ENCODE measurements at places on chromosomes 16 and 17.

GRCh38 chr17:79905832-79906231 lies 66.6 kb upstream of the CBX4 start:
- DNase-seq, result no peak

GRCh38 chr17:35536664-35537171 lies 760 bp downstream of the SLFN12L start:
- DNase-seq, result no peak

GRCh38 chr16:66041907-66042306 lies 324.6 kb upstream of the CDH5 start:
- no peak for DNase-seq

- no peak for DNase-seq
Observed at GRCh38 chr17:43625606-43626005, 36.1 kb downstream of the MEOX1 start.

DNA sequence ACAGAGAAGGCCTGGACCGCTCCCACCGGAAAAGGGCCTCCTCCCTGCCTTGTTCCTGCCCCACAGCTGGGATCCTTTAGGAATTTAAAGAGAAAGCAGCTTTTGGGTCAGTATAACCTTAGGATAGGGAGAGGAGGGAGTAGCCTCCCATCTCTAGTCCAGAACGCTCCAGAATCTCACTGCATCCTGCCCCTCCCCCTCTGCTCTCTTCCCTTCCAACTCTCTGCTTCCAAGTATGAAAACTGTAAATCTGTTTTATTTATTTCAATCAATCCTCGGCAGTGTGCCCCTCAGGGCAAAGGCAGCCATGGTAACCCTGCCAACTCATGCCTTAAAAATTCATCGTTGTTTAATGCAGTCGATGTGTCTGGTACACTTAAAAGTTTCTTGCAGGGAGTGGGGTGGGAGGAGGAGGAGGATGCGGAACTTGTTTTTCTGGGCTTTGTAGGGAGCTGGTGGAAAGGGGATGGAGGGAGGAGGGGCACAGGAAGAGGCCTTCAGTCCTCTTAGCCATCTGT lies 21.2 kb upstream of the MTSS2 start:
- peak; percentile 97 for DNase-seq

- no peak for DNase-seq
Observed at GRCh38 chr17:17580662-17581470, 10.6 kb downstream of the PEMT start.

DNA sequence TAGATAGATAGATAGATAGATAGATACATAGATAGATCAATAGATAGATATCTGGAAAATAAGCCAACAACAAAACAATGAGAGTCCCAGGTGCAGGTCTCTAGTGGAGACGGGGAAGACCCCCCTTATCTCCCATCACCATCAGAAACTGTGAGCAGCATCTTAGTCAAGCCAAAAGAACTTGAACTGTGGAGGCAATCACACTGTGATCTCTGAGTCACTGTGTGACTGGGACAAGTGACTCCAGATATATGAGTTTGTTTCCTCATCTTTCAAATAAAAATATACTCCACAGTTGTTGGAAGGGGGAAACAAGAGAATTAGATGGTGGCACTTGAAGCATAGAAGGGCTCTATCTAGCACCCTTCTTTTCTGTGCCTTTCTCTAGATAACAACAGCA lies 42.1 kb downstream of the NOG start:
- DNase-seq, result no peak

DNA sequence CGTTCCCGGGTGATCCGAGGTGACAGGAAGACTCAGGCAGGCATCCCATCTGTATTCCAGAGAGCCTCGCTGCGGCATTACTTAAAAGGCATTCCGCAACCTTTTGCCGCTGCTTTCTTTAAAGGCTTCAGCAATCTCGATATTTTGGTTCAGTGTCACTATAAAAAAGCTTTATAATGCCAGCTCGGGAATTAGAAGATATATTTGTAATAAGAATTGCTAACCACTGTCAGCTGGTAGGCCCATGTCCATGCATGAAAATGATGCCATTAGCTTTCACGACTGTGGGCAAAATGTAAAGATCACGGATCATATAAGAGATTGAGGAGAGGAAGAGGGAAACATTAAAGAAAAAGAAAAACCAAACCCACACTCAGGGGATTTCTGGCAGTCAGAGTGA lies 578.6 kb upstream of the CDH5 start:
- no peak for DNase-seq

- DNase-seq, result no peak
Observed at GRCh38 chr16:56192635-56192945, 1.3 kb downstream of the GNAO1 start.

GRCh38 chr17:1643293-1643998 lies 2.1 kb downstream of the SCARF1 start:
- DNase-seq, result no peak

- no peak for DNase-seq
Observed at GRCh38 chr16:10181196-10182162, 749 bp downstream of the GRIN2A start.

DNA sequence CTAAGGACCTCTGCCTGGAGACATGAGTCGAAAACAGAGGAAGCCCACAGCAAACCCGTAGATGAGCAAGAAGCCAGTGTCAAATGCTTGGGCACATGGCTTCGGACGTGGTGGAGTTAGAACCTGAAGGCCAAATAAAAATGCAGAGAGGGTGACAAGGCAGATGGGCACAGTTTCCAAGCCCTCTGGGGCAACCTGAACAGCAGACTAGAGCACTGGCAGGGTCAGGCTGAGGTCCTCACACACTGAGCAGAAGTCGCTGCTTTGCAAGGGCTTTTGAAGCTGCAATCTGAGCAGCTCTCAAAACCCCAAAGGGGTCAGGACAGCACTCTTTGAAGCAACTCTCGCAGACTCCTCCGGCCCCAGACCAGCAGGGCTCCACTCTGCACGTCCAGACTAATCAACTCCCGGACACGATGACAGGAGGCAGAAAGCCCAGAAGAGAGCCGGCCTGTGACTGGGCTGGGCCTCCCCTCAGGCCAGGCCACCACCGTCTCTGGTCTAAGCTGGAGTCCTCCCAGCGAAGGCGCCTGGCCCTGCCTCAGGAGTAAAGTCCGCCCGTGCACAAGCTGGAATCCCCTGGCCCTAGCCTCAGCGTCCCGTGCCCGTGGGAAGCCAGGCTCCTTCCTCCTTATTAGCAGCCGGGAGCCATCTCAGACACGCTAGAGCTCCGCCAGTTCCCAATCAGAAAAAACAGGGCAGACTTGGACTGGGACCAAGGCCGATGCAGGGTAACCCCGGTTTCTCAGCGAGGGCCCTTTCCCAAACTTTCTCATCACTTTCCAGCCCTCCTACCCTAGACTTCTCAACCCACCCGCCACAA lies 924 bp downstream of the SMARCD2 start:
- DNase-seq, result no peak

GRCh38 chr16:55125818-55126385 lies 195.2 kb downstream of the IRX5 start:
- no peak for DNase-seq

DNA sequence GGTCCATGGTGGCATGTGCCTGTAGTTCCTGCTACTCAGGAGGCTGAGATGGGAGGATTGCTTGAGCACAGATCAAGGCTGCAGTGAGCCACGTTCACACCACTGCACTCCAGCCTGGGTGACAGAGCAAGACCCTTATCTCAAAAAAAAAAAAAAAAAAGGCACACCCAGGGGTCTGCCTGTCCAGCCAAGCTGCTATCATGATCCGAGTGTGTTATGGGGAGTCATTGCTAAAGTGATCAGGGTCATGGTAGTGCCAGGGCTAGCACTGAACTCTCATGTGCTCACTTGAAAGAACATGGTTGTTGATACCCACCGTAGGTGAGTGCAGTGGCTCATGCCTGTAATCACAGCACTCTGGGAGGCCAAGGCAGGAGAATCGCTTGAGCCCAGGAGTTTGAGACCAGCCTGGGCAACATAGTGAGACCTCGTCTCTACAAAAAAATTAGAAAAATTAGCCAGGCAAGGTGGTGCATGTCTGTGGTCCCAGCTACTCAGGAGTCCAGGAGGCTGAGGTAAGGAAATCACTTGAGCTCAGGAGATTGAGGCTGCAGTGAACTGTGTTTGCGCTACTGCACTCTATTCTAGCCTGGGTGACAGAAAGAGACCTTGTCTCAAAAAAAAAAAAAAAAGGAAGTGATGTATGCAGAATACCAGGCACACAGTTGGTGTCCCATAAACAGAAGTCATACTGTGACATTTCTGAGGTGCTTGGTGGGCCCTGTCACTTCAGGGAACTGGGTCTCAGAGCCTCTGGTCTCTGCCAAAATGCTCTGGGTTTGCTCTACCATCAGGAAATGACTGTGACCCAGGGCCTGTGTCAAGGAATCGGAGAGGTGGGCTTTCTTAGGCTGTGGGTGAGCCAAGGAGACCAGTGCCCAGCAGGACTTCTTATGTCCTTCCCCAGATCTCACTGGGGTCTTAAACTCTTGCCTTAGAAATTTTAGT lies 2.2 kb downstream of the PRM1 start:
- DNase-seq, result no peak

- DNase-seq, result no peak
Observed at GRCh38 chr17:42509841-42510240, 26.2 kb upstream of the NAGLU start.

DNA sequence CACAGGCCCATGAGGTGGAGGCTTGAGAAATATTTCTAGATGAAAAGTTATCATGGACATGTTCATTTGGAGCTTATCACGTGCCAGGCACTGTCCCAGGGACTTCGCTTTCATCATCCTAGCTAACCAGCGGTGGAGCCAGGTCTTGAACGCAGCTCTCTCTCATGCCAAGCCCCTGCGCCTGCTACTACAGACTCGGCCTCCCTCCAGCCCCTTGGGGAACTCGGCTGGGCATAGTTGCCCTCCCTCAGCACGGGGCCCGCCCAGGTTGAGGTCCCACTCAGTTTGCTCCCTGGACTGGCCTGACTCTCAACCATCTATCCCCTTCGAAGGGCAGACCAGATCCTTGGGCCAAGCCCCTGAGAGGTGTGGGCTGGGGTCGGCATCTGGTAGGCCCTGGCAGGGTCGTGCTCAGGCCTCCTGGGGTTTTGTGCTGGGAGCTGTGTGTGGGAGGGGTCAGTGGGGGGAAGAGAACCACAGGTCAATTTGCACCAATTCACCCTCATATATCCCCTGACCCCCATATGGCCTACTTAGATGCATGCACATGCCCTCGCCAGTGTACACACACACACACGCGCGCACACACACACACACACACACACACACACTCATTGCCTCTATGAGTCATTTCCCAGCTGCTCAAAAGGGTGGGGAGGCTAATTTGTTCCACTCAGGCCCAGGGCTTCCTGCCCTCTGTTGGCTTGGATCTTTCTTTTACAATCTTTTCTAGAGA lies 12.1 kb upstream of the SCN4A start:
- DNase-seq, result peak; percentile 54

GRCh38 chr16:67606632-67607031 lies 38.3 kb upstream of the CARMIL2 start:
- no peak for DNase-seq

DNA sequence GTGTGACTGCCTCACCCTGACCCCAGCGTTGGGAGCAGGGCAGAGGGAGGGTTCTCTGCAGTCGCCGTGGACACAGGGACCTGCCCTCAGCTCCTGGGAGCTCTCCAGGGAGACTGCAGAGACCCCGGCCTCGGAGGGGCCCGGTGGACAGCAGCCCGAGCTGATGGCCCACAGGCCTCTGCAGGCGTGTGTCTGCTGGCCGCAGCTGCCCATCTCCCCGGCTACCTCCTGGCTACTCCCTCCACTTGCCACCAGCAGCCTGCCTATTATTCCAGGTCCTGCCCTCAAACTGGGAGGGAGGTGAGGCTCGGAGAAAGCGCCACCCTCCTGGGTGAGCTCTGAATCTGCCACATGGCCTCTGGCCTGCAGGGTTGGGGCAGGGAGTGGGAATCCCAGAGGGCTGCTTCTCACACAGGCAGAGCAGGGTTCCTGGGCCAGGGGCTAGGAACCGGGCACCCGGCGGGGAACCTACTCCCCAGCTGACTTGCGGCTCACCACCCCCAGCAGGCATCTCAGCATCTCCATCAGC lies 7.2 kb downstream of the SLC16A5 start:
- DNase-seq, result no peak

GRCh38 chr17:83118071-83118841 lies 38.8 kb downstream of the METRNL start:
- no peak for DNase-seq

DNA sequence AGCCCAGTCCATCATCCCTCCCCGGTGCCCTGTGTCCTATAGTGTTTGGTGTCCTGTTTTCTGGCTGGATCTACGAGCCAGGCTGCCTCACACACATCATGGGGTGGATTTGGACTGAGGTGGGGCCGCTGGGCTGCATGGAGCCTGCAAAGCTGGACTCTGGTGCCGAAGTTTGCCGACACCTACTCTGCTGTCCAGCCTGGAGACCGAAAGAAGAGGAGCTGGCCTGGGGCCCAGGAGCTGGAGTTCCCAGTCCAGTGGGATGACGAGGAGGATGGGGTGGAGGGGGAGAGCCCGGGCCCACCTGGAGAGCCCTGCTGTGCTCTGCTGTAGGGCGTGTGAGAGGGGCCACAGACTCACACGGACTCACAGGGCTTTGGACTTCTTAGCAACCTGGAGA lies 40.3 kb upstream of the ENPP7 start:
- DNase-seq, result no peak

GRCh38 chr16:6977916-6978315 lies 354.7 kb upstream of the RBFOX1 start:
- no peak for DNase-seq

- DNase-seq, result no peak
Observed at GRCh38 chr17:57288773-57289121, 32.4 kb downstream of the MSI2 start.

DNA sequence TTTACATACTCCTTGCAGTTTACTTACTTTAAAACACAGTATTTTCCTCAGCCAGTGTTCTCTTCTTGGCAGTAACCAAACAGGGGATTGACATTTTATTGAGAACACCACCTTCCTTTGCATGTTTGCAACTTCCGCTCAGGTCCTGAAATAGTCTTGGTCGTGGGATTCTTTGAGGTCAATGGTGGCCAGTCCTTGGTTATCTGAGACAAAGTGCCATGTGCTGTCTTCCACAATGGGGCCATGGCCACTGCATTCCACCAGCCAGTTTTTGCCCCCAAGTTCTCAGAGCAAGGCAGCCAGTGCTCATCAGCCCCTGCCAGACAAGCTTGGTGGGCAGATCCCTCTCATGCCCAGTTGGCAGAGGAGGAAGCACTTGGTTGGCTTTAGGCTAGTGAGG lies 22.9 kb downstream of the CMTM4 start:
- no peak for DNase-seq

- DNase-seq, result no peak
Observed at GRCh38 chr17:67818110-67819002, 6.9 kb upstream of the BPTF start.
